NCI-H1105 treated with DMSO at 0.1 percent for 48 hours (cell line): ENCODE measurements at places on chromosomes 1 and 21.

DNA sequence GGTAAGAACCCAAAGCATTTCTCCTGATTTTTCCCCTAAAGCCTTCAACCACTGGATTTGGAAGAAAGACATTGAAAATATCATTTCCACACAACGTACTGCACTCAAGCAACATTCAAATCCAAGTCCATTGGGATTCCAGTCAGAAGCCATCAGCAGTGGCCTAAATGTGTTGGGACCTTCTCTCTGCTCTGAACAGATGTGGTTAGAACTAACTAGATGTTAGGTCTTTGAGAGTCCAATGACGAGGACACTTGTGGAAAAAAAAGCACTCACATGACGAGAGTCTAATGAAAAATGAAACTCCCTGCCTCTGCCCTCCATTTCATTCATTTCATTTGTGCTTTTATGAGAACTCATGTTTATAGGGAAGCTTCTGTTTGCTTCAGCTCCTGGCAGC lies 382.3 kb downstream of the SIPA1L2 start:
- no peak for DNase-seq

DNA sequence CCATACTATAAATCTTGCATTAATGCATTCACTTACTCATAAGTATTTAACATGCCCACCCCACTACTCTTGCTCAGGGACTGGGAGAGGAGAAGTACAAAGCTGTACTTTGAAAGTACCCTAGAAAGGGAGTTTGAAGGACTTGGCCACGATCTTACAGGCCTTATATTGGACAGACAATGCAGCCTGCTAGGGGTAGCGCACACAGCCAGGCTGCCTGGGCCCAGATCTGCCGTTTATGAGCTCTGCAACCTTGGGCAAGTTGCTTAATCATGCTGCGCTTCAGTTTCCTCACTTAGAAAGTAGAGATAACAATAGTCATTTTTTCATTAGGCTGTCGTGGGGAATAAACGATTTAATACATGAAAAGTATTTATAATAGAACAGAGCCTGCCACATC lies 110.1 kb downstream of the CDC7 start:
- no peak for DNase-seq

DNA sequence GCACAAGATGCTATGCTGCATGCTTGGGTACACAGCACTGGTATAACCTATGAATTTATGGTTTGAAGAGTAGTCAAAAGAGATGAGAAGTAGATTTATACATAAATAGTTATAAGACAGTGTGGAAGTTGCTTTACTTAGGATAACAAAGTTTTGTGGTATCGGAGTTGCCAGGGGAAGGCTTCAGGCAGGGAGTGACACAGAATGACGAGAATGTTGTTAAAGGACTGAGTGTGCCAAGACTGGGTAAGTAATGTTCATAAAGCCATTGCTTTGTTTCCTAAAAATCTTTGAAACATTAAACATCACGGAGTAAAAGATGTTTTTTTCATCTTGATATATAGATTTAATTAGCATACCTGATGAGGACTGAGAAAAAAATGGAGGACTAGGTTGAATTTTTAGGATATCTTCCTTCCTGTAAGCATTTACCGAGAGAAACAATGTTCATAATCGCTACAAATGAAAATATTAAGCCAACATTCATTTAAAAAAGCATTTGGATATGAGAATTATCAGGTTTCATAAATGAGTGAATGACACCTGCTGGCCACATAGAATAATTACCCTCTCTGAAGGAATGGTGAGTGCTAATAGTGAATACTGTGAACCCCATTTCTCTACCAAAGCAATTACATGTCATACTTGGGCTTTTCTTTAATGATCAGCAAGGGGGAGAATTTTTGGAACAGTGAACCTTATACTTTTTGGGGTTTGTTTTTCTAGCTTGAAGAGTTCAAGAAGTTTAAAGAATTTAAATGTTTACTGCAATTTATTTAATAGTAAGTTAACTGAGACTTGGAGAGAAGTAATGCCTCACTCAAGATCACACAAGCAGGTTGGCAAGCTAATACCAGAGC lies 28.4 kb downstream of the EXTL2 start:
- peak; percentile 42 for DNase-seq

GRCh38 chr1:110561596-110561995 lies 42.6 kb upstream of the KCNA10 start:
- no peak for DNase-seq

GRCh38 chr1:53060579-53060978 lies 1.4 kb upstream of the PODN start:
- no peak for DNase-seq

DNA sequence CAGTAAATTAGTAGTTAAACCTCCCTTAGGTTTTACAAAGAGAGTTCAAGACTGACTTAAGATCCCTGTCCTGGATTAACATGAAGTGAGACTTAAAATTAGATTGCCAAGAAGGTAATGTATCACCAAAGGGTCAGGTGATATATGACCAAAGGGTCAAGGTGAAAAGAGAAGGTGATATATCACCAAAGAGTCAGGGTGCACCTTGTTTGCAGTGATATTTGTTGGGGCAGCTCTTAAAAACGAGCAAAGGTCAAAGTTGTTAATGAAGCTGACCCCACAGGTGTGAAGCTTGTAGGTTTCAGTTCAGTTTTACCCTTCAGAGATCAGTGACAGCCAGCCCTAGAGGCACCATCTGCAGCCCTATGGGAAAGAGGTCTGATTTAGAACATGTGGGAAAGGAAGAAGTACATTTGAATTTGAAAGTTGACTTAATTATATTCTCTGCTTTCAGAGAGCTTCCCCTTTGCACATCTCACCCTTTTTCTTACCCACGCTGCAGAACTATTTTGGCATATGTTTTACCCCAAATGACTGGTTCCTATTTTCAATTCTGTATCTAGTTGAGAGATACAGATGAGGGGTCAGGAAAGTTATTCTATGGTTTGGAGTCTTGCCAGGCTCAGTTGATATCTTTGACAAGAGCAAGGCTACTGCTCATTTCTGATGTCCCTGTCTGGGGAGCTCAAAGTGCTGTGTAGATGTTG lies 170.8 kb downstream of the S1PR1 start:
- no peak for DNase-seq

DNA sequence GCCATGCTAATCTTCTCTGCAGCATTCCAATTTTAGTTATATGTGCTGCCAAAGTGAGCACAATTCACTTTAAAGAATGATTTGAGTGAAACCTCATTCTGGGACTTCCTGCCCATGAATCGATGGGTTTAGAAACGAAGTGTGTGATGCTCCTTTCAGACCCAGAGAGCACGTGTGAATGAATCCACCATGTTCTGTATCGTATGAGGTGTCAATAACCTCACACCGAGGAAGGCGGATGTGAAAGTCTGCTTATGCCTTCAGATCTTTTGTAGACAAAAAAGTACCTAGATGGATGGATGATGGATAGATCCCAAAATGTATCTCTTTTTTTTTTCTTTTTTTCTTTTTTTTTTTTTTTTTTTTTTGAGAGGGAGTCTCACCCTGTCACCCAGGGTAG lies 13.8 kb downstream of the UBASH3A start:
- no peak for DNase-seq

- no peak for DNase-seq
Measured at GRCh38 chr1:15345705-15346345, 63.9 kb upstream of the EFHD2 start.

DNA sequence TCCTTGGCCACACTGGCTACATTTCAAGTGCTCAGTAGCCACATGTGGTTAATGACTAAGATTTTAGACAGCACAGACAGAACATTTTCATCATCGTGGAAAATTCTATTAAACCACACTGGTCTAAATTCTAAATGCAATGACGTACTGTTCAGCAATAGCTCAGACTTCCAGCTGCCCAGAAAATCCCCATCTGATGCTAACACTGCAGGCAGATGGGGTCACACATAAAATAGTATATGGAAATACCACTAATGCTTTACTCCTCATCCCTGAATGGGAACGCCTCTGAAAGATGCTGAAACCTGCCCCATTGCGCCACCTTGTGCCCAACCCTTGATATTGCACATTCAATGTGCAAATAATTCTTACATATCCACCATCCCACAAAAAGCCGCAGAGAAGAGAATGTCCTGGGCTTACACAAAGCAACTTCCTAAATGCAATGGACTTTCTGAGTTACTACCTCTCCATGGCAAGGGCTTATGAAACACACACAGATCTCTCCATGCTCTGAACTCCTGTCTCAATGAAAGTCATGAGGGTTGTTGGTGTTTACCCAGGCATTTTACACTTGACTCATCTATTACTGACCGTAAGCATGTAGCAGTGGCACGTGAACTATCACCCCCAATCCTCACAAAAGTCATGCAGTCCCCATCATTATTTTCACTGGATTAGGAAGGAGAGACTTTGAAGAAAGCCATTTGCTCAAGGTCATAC lies 20.3 kb upstream of the SLC5A9 start:
- DNase-seq = peak; percentile 64

- DNase-seq = no peak
Measured at GRCh38 chr21:44567481-44568171, 5.9 kb upstream of the KRTAP10-4 start.

DNA sequence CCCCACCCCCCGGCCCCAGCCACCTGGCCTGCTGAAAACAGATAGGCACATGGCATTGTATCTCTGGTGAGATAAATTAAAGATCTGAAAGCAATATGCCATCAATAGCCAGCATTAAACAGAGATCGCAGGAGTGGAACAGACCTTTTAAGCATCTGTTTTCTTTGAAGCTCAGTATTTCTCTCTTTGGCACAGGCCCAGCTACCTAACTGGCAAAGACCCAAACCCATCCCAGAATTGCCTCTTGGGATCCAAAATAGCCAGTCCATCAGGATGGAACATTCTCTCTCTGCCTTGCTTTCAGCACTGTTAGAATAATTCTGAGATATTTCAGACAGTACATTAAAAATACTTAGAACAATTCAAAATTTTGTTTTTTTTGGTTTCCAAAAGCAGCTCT lies 46.0 kb downstream of the KCNJ6 start:
- peak; percentile 82 for DNase-seq

DNA sequence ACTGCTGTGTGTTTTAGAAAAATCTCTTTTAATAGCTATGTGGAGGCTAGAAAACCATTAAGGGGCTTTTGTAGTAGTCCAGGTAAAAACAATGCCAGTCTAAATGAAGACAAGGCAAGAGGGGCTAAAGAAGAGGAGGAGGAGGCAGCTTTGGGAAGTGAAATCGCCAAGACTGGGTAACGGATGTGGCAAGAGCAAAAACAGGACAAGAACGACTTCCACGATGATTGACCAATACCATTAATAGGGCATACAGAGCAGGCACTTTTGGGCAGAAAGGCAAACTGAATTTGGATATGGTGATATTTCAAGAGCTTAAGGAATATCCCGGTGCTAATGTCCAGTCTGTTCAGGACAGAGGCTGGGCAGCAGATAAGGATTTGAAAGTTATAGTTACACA lies 22.0 kb downstream of the COA6 start:
- no peak for DNase-seq

DNA sequence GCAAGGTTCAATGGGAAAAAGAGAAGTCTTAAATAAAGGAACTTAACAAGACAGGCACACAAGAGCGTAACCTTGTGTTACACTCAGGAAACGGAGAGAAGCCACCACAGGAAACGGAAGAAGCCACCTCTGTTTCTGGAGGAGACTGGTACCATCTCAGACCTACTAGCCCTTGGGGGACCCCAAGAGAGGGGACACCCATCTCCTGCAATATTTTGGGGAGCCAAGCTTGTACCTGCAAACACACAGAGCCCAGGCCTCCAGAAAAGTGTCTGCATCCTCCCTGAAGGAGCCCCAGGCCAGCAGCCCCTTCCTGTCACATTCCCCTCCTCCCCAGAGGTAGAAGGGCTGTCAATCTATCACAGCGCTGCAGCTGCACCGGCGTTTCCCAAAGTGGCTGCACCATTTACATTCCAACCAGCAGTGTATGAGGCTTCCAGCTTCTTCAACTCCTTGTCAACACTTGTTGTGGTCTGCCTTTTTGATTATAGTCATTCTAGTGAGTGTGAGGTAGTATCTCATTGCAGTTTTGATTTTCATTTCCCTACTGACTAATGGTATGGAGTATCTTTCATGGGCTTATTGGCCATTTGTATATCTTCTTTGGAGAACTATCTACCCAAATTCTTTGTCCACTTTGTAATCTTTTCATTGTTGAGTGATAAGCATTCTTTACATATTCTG lies 23.0 kb upstream of the PADI1 start:
- no peak for DNase-seq

- DNase-seq = no peak
Measured at GRCh38 chr21:42939582-42940413, 14.4 kb upstream of the ERVH48-1 start.

GRCh38 chr1:182714546-182714945 lies 30.2 kb upstream of the RGS8 start:
- no peak for DNase-seq

DNA sequence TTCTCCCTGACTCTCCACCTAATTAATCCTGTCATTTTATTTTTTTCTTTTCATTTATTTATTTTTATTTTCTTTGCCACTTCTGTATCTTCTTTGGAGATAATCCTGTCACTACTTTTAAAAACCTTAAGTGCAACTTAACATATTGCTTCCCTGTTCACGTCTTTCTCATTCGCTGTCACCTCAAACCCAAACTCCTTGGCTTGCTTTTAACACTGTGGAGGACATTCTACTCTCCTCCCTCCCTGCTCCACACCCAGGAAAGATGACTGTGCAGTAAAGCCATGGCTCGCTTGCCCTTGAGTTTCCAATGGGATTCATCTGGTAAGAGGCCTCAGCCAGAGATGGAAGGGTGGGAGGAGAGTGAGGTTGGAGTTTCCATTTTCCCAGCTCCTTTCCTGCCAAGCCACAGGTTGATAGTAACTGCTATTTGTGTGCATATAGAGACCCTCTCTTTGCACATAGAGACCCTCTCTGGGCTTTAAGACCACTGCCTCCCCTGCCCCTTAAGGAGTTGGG lies 6.4 kb upstream of the BRWD1 start:
- DNase-seq = no peak

GRCh38 chr1:152325111-152325510 lies at the start of gene FLG:
FLG (minus strand) TSS chr1:152325239; CDS start chr1:152315456, 9,783 bp downstream.
- DNase-seq = no peak

DNA sequence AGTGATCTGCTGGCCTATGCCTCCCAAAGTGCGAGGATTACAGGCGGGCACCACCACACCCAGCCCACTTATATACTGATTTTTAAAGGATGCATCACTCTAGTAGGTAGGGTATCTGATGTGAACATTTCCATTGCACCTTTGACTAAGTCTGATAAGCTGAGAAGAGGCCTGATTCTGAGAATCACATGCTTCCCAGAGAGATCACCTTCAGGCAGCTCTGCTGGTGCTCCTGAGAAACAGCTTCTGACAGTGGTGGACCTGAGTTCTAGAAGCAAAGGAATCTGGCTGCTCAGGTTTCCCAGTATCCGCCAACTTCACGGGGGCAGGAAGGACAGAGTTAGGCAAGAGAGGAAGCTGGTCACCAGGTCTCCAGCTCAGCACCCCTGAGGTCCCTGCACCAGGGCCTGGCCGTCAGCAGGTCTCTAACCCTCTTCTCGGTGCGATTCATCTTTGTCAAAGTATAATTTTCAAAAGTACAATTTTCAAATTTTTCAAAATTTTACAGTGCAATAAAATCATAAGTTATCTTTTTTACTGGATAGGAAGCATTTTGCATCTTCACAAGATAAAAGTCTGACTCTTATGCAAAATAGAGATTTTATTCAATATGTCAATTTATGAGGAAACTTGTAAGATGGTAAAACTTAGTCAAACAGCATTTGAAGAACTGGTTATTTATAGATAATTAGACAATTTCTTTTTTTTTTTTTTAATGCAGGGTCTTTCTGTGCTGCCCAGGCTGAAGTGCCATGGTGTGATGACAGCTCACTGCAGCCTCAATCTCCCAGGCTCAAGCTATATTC lies 25.8 kb upstream of the MPZL1 start:
- DNase-seq = no peak
